ENCODE measurements at places on chromosomes 16 and 17.

GRCh38 chr16:1097800-1098199, 1.8 kb upstream of the C1QTNF8 start:
- DNase-seq = no peak

DNA sequence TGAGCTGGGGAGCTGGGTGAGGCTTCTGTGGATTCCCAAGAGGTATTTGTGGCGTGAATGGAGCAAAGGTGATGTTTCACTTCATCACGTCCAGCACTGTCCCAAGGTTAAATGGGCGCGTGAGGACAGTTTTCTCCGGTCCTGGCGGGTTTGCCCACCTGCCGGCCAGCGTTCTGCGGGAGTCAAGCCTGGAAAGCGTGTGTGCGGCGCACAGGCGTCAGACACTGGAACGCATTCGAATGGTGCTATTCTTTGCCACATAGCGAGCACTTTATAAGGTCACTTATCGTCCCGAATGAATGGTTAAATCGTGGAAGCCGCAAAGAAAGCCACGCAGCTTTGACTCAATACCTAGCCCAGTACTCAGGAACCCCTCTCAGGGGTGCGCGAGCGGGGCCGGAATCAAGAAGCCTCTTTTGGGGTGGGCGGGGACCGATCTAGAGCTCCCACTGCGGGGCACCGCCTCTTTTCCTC, 446 bp upstream of the PSMD11 start:
- DNase-seq = no peak

DNA sequence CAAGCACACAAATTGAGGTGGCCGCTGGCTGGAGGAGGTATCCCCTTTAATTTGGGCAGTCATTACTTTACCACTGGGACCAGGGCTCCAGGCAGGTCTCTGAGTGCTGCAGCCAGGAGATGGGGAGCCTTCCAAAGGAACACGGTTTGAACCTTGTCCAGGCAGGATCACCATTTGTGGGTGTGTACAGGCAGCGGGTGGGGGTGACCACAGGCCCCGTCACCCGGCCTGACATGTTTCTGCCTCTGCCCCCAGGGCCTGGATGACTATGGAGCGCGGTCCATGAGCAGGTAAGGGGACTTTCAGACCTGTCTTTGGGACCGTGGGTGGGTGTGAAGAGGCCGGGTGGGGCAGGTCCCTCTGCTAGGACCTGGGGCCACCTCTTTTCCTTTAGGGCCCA, 57.1 kb upstream of the PVALEF start:
- no peak for DNase-seq

DNA sequence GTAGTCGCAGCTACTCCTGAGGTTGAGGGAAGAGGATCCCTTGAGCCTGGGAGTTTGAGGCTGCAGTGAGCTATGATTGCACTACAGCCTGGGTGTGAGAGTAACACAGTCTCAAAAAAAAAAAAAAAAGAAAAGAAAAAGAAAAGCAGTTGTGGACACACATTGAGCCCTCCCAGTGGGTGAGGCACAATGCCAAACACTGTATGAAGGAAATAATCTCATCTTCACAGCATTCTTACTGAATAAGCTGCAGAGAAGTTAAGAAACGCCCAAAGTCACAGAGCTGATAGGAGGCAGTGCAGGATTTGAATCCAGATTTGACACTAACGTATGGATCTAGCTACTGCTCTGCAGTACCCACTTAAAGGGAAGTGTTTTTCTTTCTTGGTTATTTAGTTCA, 5.9 kb upstream of the LYZL6 start:
- no peak for DNase-seq

- DNase-seq = peak; percentile 43
Measured at GRCh38 chr17:77528516-77529327, 388.0 kb downstream of the SEC14L1 start.

DNA sequence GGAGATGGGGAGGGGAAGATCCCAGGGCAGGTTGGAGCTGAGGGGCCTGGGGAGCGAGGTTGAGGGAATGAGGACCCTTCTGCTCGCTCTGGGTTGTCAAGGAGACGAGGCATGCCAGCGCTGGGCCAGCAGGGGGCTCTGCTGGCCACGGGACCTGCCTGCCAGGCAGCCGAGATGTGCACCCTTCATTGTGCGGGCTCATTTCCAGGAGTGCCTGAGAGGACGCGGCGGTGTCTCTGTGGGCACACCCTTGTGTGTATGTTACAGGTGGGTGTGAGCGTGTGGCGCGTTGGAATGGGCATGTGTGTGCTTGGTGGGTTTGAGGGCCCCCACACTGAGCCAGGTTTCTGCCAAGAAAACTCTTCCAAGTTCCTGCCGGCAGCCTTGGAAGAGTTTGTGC, 15.9 kb downstream of the ARHGAP23 start:
- DNase-seq = peak; percentile 71

DNA sequence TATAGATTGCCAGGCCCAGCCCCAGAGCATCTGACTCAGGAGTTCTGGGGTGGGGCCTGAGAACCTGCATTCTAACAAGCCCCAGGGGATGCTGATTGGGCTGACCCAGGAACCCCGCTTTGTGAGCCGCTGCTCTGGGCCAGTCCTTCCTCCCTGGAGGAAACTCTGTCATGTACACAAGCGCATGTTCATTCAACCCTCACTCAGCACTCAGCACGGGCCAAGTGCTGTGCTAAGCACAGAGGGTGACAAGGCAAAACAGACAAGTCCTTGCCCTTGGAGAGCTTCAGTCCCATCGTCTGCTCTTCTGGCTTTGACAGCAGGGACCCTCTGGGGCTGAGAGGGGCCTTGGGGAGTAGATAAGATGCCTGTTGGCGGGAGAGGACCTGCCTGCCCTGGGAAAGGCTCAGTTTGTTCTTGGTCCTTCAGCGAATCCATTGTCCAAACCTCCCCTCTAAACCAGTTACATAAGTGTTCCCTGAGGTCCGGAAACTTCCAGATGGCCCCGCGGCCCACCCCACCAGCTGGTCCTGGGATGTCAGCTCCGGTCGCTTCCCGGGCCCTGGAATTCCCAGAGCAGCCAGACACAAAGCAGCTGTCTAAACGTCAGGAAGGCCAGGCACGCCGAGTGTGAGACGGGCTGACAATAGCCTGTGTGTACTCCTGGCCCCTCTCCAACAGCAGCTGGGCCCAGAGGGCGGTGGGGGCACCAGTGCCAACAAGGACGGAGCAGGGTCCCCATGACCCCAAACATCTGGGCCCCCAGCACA, 88.8 kb downstream of the ZDHHC7 start:
- DNase-seq = peak; percentile 94

GRCh38 chr16:53433930-53434376, 318 bp upstream of the RBL2 start:
- no peak for DNase-seq

GRCh38 chr17:78324391-78325075, 35.3 kb downstream of the SOCS3 start:
- peak; percentile 52 for DNase-seq

- DNase-seq = no peak
Measured at GRCh38 chr17:42886283-42887176, 14.1 kb upstream of the G6PC1 start.

GRCh38 chr16:22970209-22970865, 156.4 kb downstream of the HS3ST2 start:
- no peak for DNase-seq

- peak; percentile 62 for DNase-seq
Measured at GRCh38 chr17:4161192-4161966, 18.4 kb downstream of the CYB5D2 start.

- DNase-seq = no peak
Measured at GRCh38 chr16:83110269-83110668, 483.5 kb downstream of the CDH13 start.

- DNase-seq = no peak
Measured at GRCh38 chr16:1323296-1324239, 9.9 kb upstream of the BAIAP3 start.

DNA sequence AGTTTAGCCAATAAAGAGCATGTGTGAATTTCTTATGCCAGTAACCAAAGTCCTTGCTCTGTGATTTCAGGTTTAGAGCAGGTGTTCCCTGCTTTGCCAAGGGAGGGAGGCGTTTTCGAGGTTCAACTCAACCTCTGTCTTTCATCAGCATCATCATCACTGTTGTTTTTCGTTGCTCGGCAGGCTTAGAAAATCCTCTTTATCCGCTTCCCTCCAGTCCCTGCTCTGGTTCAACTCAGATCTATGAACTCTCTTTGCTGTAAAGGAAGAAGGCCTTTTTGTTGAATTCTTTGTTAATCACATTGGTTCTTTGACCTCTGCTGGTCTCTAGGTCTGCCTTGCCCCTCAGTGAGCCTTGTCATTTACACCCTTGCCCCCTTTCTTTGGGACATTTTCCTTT, 243.9 kb upstream of the RBFOX1 start:
- DNase-seq = no peak

GRCh38 chr16:11198828-11199227, 57.2 kb downstream of the SOCS1 start:
- DNase-seq = no peak

DNA sequence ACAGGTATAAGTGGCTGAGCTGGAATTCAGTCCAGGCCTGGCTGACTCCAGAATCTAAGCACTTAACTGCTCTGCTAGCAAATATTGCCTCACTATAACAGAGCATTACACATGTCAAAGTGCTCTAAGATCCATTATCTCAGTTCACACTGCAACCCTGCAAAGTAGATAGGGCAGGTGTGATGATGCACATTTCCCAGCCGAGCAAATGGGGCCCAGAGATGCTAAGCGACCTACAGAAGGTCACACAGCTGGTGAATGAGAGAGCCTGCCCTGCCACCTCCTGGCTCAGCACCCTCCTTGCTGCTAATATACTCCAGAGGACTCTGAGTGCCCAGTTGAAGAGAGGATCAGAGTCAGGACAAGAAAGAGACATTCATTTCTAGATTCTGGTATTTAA, 73.6 kb upstream of the CCL1 start:
- DNase-seq = no peak

DNA sequence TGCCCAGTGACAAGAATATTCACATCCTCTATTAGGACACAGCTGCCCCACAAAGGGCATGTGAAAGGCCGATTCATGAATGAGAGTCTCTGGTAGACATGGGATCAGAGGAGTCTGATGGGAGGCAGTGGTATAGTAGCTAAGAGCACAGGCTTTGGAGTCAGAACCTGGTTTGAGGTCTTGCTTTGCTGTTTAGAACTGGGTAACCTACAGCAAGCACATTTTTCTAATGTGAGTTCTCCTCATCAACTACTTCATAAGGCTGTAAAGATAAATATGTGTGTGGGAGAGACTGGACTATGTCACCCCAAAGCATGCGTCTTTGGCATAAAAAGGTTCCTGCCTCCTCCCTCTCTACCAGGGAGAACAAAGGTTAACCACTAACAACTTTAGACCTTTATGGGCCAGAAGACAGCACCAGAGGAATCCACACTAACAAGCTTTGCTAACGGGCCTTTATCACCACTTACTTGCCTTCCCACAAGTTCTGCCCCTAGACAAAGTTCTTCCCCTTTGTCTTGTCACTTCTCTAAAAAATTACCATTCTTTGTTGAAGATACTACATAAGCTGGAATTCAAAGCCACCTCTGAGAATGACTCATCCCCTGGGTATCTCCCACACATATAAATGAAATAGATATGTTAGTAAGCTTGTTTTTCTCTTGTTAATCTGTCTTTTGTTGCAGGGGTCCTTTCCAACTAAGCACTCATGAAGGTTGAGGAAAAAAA, 21.1 kb downstream of the CDR2 start:
- no peak for DNase-seq

DNA sequence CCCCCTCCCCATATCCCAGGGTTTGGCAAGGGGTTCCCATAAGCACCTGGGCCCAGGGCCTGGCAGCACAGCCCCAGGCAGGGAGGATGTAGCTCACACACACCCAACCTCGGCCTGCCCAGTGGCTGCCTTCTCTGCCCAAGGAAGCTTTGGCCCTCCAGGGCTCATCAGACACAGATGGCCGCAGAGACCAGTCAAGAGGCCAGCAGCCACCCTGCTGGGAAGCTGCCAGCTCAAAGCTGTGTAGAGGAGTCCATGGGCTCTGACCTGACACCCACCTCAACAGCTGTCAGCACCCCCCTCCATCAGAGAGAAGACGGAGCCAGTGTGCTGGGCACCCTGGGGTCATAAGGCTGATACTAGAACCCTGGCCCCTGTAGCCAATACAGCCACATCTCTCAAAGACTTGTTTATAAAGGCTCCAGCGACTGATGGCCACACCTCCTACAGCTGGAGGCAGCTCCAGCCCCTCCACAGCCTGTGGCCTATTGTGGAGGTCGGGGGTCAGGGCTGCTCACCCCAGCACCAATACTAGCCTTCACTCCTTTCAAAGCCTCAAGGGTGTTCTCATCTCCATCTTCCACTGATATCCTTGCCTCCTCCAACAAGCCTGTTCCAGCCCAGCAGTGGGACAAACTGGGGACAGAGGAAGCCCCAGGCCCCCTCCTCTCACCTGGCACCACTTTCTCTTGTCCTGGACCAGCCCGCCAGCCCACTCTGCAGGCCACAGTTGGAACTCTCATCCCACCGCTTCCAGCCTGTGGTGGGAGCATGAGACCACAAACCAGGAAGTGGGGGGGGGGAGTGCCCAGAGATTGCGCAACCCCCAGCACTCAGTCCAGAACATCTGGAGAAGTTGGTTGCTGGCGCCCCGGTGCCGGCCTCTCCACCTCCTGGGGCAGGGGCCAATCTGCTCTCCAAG, 2.2 kb upstream of the MPG start:
- DNase-seq = no peak

DNA sequence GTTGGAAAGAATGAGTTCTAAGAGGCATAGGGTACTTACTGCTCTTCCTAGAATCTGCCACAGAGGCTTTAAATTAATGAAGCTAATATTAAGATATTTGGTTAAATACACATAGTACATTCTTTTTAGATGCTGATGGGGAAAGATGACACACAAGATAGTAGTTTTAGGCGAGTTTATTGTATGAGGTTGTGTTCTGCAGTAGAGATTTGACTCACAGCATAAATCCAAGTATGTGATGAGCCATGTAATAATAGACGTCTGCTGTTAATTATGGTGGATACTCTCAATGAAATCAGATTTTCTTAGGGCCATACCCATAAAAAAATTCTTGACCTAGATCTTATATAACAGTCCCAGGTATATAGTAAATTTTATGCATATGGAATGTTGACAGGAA, 8.0 kb downstream of the TNRC6C start:
- DNase-seq = no peak

DNA sequence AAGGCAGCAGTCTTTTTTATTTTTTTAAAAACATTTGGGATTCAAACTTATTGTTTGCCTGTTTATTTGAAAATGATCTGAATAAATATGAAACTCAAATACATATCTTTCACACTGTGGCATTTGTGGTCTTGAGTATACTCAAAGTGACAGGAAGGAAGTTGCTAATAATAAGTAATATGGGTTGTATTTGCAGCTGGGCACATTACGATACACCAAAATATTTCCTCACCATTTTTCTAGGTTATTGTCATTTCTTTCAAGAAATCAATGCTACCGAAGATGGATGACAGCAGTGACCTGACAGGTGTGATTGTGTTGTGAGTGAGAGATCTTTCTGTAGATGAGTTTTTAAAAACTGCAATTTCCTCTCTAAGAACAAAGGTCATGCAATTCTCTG, 665.7 kb downstream of the CDH8 start:
- DNase-seq = no peak

DNA sequence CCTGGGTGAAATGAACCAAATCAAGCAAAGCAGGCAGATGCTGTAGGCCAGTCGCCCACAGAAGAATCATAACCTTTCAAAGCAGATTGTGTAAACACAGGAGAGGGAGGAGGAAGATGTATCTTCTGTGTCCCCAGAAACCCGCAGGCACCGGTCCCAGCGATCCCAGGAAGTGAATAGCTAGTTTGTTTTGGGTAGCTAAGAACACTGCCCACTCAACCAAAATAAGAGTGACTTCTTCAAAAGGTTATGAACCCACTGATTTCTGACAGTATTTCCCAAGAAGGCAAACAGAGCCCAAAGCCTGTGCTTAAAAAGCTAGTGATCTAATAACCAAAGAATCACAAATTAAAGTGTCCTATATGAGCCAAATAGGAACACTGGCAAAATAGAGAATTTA, 67.8 kb downstream of the GRIN2A start:
- DNase-seq = no peak

Measured in SHP77 (cell line).